ENCODE measurements at places on chromosomes 11 and 22.
A peak's percentile ranks its signal among the peaks of the same experiment; 100 is the strongest.

DNA sequence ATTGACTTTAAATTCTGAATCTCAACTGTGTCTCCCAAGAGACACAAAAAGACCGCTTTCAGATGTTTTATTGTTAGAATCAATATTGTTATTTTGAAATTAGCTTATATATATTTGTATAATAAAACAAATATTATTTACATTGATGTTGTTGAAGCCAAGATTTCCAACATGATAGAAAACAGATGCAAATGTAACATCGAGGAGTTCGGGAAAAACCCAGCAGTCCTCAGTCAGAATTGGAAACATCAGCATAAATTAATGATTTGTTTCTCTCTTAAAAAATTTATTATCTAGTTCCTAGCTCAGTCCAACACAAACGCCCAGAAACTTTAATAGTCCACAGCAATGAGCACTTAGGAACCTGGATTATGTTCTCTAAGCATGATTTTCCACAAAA, 1330.4 kb downstream of the TBC1D22A start:
- DNase-seq = no peak

- DNase-seq = no peak
Measured at GRCh38 chr11:89125298-89125697, 52.4 kb upstream of the TYR start.

DNA sequence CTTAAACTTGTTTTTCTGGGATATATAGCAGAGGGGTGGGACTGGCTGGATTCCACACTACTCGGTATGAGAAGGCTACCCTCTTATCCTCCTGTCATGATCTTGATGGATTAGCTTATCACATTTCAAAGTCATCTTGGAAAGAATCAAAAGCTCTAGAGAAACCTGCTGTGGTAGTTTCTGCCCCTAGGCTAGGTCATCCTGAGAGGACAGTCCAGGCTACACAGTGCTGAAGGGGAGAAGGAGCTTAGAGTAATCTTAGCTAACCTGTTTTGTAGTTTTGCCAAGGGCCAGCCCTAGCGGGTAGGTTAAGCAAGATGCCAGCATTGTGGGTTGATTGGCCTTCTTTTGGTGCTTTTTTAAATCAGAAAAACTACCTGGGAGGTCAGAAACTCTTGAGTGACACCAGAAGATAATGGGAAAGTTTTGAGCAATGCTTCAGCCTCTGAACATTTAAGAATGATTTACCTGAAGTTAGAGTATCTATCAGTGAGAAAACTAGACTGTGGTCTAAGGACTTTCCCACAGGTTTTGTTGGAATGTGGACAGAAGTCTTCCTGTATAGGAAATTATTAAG, 21.3 kb downstream of the PIWIL4 start:
- DNase-seq = no peak

GRCh38 chr11:58900479-58901420, 38.5 kb upstream of the GLYATL1 start:
- peak; percentile 74 for DNase-seq

- DNase-seq = no peak
Measured at GRCh38 chr11:14308114-14308896, 50.7 kb downstream of the RRAS2 start.
